Central memory CD8-positive, alpha-beta T cell (primary cell): ENCODE measurements at places on chromosomes 11 and 22.

DNA sequence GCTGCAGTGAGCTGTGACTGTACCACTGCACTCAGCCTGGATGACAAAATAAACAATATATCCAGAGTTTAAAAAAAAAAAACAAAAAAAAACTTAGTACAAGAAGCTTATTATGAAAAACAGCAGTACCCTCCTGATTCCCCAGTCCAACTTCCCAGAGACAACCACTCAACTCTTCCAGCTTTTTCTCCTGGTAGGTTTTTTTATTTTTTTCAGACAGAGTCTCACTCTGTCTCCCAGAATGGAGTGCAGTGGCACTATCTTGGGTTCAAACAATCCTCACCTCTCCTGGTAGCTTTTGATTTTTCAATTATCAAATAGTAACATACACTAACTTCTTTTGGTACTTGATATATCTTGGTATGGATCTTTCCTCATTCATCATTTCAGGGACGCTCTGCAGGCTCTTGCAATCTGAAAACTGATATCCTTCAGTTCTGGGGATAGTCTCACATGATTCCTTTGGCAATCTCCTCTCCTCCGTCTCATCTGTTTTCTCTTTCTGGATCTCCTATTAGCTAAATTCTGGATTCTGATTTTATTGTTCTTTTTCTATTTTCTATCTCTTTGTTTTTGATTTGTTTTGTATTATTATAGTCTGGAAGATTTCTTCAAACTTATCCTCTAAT, 44.9 kb downstream of the ALG9 start:
- no peak overlapping the region for H3K4me3 ChIP-seq
- H3K4me1 ChIP-seq: no peaks in the 10 kb centered on the region
- peak overlapping the region; percentile 16 for H3K27ac ChIP-seq
- no peaks in the 10 kb centered on the region for H3K27me3 ChIP-seq

DNA sequence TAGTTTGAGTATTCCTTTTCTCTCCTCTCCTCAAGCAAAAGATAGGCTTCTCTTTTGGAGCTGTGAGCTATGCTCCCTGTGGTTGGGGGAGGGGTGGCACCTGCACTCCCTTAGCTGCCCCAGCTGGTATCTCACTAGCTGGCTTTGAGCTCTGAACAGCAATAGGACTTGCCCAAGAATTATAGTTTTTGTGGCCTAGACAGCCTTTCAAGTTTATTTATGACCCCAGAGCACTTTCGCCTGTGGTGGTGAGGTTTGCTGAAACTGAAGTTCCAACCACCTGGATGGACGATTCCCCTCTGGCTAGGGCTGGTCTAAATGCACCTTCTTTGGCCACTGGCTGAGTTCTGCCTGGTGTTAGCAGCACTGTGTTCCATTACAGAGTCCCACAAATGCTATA, 37.1 kb upstream of the SLC37A2 start:
- H3K27me3 ChIP-seq: no peaks in the 10 kb centered on the region
- peaks cover 2% of the 10 kb centered on the region for H3K36me3 ChIP-seq
- no peak overlapping the region for H3K27ac ChIP-seq
- DNase-seq: no peak
- no peak overlapping the region for H3K4me3 ChIP-seq
- H3K4me1 ChIP-seq: no peaks in the 10 kb centered on the region

- H3K4me1 ChIP-seq: no peaks in the 10 kb centered on the region
- DNase-seq: no peak
- no peaks in the 10 kb centered on the region for H3K27me3 ChIP-seq
- no peak overlapping the region for H3K4me3 ChIP-seq
These were observed 19.6 kb upstream of the MTMR2 start for GRCh38 chr11:95943546-95943945.

GRCh38 chr11:2930704-2931419, 1.6 kb upstream of the PHLDA2 start:
- H3K4me1 ChIP-seq: peaks cover 20% of the 10 kb centered on the region
- peak overlapping the region; percentile 81 for H3K4me3 ChIP-seq
- peak overlapping the region; percentile 49 for H3K27ac ChIP-seq
- DNase-seq: no peak

DNA sequence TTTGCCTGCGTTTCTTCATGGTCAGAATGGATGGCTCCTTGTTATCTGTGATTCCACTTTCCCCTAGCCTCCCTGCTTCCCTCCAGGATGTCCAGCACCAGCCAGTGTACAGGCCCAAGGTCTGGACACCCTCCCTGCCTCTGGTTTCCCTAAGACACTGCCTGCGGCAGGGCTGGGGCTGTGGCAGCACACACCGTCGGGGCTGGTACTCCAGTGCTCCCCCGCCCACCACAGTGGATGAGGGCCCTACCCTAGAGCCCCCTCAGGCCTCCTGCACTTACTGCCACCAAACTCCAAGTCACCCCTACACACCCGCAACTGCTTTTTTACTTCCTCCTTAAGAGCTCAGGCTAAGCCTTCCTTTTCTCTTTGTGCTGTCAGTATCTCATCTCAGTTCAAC, 28.9 kb downstream of the ZNF214 start:
- DNase-seq: no peak
- no peaks in the 10 kb centered on the region for H3K36me3 ChIP-seq
- no peak overlapping the region for H3K27ac ChIP-seq

DNA sequence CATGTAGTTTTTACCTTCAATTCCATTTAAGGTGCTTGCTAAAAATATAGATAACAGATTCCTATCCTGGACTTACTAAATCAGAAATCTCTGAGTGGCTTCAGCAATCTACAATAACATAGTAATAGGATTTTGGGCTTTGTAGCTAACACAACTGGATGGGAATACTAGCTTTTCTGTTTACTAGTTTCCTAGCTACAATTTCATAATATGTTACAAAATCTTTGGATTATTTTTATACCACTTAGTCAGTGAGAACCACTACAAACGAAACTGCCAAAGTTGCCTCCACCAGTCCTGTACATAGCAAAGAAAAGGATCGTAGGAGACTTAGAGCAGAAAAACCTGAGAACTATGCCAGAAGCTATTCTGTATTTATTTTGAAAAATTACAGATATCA, 87.7 kb upstream of the ANO3 start:
- no peaks in the 10 kb centered on the region for H3K4me1 ChIP-seq
- H3K27me3 ChIP-seq: no peaks in the 10 kb centered on the region
- no peak overlapping the region for H3K27ac ChIP-seq

DNA sequence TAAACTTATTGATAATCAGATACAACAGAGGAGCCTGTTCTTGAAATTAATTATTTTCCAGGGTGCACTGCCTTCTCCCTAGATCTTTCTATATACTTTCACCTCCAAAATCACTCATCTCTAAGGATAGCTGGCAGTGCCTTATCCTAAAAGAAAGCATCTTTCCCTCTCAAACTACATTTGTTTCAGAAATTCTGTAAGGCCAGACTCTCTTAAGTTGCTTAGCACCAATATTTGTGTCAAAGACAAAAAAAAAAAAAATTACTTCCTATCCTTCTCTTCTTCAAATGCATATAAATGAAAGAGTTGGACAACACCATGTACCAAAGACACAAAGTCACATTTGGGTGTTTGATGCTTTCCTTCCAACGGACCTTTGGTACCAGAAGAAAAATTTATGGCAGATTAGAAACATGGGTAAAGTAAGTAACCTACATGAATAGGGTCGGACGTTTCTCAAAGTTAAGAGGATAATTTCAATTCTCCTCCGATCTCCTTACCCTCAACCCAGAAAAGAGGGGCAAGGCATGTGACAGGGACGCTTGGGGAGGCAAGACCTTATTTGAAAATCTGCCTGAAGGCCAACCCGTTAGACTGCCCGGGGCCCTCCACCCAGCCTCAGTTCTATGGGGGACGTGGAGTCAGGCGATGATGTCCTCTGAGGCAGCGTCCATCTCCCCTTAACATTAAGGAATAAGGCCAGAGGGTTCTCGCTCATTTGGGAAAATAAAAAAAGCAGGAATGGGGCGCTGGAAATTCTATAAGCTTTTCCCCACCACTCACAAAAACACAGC, 66.3 kb downstream of the ETS1 start:
- no peak for DNase-seq
- no peaks in the 10 kb centered on the region for H3K27me3 ChIP-seq
- H3K4me1 ChIP-seq: peaks cover 54% of the 10 kb centered on the region
- peak overlapping the region; percentile 91 for H3K27ac ChIP-seq
- H3K36me3 ChIP-seq: peaks cover 79% of the 10 kb centered on the region

GRCh38 chr22:44351685-44352377, 39.1 kb upstream of the SHISAL1 start:
- peaks cover 72% of the 10 kb centered on the region for H3K27me3 ChIP-seq
- no peak for DNase-seq
- no peak overlapping the region for H3K4me3 ChIP-seq
- H3K27ac ChIP-seq: no peak overlapping the region

DNA sequence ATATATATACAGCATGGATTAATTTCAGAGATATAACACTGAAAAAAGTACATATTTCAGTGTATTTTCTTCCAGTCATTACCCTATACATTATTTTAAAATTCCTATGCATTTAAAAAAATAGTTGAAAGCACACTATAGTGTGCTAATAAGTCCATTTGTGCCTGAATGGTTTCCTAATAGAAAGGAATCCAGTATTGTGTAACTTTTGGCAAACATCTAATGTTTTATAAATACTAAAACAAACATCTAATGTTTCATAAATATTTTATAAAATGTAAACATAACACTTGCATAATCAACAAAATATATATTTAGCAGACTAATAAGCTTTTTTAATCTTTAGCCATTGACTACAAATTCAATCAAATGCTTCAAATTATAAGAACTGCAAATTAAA, 126.6 kb upstream of the FIBIN start:
- no peak overlapping the region for H3K4me3 ChIP-seq
- no peaks in the 10 kb centered on the region for H3K27me3 ChIP-seq
- no peak for DNase-seq
- H3K4me1 ChIP-seq: no peaks in the 10 kb centered on the region

DNA sequence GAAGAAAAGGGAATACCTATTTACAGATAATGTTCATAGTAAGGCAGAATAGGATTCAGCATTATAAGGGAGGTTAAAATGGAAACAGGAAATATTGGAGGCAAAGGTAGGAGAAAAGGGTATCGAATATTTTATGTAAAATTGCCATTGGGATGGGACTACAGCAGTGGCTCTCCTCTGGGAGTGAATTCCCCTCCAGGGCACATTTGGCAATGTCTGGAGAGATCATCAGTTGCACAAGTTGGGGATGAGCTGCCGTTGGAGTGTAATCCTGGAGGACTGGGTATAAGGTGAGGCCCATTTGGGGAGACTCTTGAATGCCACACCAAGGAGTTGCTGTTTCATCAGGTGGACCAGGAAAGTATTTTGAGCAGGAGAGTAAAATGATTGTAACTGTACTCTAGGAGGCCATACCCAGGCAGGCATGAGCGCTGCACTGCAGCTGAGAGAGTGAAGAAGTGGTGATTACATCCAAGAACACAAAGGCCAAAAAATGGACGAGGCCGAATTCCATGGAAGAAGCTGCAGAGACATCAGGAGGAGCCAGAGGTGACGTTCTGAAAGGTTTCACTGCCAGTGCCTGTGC, 8.7 kb upstream of the ACRV1 start:
- no peaks in the 10 kb centered on the region for H3K27me3 ChIP-seq
- no peaks in the 10 kb centered on the region for H3K4me1 ChIP-seq
- H3K27ac ChIP-seq: no peak overlapping the region
- H3K36me3 ChIP-seq: peaks cover 2% of the 10 kb centered on the region

- no peaks in the 10 kb centered on the region for H3K36me3 ChIP-seq
- no peak for DNase-seq
- no peak overlapping the region for H3K27ac ChIP-seq
- no peak overlapping the region for H3K4me3 ChIP-seq
These were observed 7.5 kb downstream of the DIXDC1 start for GRCh38 chr11:111944651-111945051.

DNA sequence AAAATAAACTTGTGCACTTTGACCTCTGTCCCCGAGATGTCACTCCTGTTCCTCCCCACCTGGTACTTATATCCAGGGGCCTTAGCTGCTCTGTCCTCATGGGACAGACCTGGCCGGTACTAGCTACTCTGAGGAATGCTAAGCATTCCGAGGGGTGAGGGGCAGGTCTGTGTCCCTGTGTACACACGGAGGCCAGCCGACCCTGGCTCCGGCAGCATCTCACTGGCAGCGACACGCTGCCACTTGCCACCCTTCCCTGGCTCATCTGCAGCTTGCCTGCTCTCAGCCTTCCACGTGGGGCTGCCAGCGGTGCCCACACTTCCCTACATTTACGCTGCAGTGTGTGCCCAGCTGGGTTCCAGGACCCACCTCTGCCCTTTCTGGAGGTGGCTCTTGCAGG, 21.6 kb upstream of the TEF start:
- DNase-seq: no peak
- no peak overlapping the region for H3K27ac ChIP-seq
- H3K4me1 ChIP-seq: no peaks in the 10 kb centered on the region

- H3K36me3 ChIP-seq: no peaks in the 10 kb centered on the region
- peaks cover 9% of the 10 kb centered on the region for H3K4me1 ChIP-seq
- DNase-seq: no peak
These were observed at the start of gene SHANK3 for GRCh38 chr22:50672471-50673230. Gene SHANK3, plus strand, starts transcription at chr22:50672823.

DNA sequence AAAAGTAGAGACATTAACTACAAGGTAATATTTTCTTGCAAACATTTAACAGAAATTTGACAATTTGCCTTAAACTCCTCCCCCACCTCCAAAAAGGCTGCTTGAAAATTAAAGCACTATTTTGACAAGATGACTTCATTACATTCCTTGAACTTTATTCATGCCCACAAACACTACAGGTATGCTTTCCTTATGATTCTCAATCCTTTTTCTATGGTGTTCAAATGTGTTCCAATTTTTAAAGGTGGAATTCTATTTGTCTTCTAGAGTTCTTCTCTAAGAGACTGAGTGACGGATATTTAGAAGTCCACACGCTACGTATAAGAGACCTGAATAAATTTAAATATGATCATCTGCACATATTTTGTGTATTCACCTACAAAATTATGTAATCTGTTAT, 69.4 kb downstream of the MRTFA start:
- H3K4me3 ChIP-seq: no peak overlapping the region
- peaks cover 31% of the 10 kb centered on the region for H3K4me1 ChIP-seq
- H3K36me3 ChIP-seq: peaks cover 3% of the 10 kb centered on the region
- DNase-seq: no peak
- no peaks in the 10 kb centered on the region for H3K27me3 ChIP-seq
- no peak overlapping the region for H3K27ac ChIP-seq

DNA sequence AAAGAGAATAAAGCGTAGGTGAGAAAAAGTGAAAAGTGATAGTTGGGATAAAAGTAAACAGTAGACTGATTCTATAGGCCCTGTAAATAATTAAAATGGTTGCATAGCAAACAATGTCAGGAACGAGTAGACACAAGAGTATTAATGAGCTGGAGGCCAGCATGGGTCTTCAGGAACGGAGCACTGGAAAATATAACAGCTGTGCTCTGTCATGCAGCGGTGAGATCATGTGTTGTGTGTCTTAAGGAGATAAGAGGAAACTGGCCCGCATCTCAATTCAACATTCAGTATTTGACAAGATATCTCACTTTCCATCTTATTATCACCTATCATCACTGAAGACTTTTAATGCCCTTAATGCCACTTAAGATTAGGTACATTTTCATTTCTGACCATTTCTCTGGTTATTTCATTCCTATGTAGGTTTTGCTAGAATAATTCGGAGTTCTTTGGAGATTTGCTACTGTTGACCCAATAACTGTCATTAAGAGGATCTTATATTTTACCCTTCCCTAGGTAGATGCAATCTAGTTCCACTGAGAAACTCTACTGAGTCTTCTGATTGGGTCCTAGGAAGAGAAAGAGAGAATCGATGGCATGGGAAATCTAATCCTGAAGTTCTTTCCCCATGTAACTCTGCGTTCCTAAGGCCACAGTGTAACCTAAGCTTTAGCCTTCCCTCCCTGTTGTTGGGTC, 35.5 kb upstream of the VWA5A start:
- H3K4me1 ChIP-seq: no peaks in the 10 kb centered on the region
- H3K36me3 ChIP-seq: no peaks in the 10 kb centered on the region
- no peak overlapping the region for H3K4me3 ChIP-seq
- peaks cover 49% of the 10 kb centered on the region for H3K27me3 ChIP-seq
- H3K27ac ChIP-seq: no peak overlapping the region

GRCh38 chr11:114501901-114502300, 57.8 kb downstream of the NXPE1 start:
- no peaks in the 10 kb centered on the region for H3K36me3 ChIP-seq
- H3K4me1 ChIP-seq: no peaks in the 10 kb centered on the region
- peaks cover 58% of the 10 kb centered on the region for H3K27me3 ChIP-seq
- DNase-seq: no peak
